ENCODE measurements at places on chromosomes 11 and 22.

- DNase-seq, result peak; percentile 12
These were observed 28.9 kb upstream of the SHISAL1 start for GRCh38 chr22:44341431-44342346.

- peak; percentile 76 for DNase-seq
These were observed at the start of gene CD151 for GRCh38 chr11:832529-833113. CD151 (plus strand) TSS chr11:832952; CDS start chr11:836070, 3,118 bp downstream.

DNA sequence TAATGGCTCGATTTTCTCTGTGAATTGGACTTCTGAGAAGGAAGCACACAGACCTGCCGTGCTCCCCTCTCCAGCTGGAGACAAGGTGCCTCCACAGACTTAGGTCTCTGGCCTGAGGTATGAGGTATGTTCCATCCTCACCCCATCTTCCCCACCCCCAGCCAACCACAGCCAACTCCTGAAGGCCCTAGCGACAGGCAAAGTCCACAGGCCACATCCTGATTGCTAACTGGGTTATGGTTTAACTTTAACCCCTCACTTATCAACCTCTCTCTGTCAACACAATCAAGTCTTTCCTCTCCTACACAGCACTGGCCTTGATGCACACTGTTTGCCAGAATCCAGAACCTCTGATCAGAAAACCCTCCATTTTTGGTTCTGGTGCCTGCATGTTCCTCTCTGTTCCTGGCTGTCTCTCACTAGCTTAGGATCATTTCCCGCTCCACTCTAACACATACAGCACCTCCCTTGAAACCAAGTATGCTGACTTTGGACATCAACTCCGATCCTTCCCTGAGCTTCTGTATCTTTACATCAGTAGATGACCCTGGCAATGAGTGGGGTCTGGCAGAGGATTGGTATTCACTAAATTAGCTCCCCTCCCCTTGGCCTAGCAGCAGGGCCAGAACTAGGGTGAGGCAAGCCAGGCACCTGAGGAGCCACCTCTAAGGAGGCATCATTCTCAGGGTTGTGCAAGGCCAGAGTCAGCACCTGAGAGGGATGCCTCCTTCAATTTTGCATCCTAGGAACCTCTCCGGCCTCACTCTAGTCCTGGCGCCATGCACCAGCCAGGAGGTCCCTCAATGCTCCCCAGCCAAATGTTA is 22.0 kb downstream of the JAML start:
- no peak for DNase-seq

GRCh38 chr22:44191036-44191454 is 10.3 kb downstream of the PARVG start:
- DNase-seq, result no peak

DNA sequence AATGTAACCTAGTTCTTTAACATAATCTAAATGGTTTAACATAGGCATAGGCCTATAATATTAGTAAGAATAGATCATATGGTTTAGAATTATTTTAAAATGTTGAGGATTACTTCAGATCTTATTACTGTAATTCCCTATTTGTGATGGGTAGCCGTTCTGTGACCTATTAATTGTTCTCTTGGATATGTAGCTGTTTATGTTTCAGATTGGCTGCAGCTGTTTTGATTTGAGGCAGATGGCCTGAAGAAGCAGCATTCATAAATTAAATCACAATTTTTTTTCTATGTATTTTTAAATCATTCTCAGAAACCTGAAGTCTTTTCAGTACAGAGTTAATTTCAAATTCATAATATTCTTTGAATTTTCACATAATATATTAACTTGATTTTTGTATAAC is 104.5 kb downstream of the PDE3B start:
- no peak for DNase-seq

GRCh38 chr11:15742626-15743519 is 613.5 kb downstream of the SOX6 start:
- no peak for DNase-seq

GRCh38 chr11:120066738-120067437 is 71.0 kb downstream of the TRIM29 start:
- DNase-seq, result peak; percentile 56

DNA sequence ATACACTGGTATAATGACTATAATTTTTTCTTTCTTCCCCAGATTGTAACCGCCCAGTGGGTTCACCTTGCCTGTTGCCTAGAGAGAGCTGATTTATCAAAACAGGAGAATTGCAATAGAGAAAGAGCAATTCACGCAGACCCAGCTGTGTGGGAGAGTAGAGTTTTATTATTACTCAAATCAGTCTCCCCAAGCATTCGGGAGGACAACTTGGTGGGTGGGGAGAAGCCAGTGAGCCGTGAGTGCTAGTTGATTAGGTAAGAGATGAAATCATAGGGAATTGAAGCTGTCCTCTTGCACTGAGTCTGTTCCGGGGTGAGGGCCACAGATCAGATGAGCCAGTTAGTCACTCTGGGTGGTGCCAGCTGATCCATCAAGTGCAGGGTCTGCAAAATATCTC is 73.2 kb downstream of the SLC35F2 start:
- DNase-seq, result no peak

DNA sequence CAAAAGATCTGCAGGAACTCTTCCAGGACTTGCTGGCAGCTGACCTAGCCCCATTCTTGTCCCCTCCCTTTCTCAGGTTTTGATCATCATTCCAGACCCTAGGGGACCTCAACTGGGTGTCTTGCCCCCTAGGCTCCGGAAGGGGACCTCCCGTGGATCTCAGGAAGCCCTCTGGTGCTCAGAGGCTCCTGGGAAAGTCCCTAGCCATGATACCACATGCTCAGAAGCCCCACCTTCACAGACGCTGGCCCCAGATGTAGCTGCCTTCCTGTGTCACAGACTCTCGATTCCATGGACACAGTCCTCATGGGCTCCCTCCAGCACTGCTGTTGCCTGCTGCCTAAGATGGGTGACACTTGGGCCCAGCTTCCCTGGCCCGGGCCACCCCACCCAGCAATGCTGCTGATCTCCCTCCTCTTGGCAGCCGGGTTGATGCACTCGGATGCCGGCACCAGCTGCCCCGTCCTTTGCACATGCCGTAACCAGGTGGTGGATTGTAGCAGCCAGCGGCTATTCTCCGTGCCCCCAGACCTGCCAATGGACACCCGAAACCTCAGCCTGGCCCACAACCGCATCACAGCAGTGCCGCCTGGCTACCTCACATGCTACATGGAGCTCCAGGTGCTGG is at the start of gene LRRC55:
TSS of gene LRRC55 (plus strand) at position 276 of the 628 bp plus-strand sequence. CDS start at position 346, 70 bp downstream.
- DNase-seq, result no peak

- no peak for DNase-seq
These were observed 20.7 kb upstream of the PHLDA2 start for GRCh38 chr11:2949920-2950319.

DNA sequence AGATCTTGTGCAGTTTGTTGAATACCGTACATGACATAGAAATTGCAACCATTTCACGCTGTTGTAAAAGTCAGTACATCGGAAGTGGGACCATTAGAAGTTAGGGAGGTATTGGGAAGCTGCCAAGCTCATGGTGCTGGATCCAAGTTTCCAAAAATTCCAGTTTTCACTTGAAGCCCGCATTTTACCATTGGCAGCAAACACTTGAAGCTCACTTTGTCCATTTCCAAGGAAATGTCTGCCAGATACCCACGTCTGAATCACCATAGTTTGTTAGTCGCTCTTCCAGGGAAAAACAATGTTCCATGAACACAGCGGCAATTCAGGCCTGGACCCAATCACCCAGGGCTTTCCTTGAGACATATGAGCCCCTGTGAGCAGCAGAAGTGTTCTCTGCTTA is 22.6 kb upstream of the PARVB start:
- no peak for DNase-seq

DNA sequence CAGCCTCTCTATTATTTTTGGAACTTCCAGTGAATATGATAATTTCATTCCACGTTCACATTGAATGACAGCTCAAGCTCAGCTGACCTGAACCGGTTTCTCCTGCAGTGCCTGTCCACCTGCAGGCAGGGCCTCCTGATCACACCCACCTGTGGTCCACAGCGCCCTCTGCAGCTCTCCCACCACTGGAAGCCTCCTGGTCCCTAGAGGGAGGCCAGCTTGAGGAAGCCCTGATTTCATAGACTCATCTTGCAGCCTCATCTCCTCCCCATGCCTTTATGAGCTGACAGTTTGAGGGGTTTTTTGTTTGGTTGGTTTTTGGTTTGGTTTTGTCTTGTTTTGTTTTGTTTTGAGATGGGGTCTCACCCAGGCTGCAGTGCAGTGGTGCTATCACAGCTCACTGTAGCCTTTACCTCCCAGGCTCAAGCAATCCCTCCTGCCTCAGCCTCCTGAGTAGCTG is 29.9 kb upstream of the MALAT1 start:
- DNase-seq, result peak; percentile 69

DNA sequence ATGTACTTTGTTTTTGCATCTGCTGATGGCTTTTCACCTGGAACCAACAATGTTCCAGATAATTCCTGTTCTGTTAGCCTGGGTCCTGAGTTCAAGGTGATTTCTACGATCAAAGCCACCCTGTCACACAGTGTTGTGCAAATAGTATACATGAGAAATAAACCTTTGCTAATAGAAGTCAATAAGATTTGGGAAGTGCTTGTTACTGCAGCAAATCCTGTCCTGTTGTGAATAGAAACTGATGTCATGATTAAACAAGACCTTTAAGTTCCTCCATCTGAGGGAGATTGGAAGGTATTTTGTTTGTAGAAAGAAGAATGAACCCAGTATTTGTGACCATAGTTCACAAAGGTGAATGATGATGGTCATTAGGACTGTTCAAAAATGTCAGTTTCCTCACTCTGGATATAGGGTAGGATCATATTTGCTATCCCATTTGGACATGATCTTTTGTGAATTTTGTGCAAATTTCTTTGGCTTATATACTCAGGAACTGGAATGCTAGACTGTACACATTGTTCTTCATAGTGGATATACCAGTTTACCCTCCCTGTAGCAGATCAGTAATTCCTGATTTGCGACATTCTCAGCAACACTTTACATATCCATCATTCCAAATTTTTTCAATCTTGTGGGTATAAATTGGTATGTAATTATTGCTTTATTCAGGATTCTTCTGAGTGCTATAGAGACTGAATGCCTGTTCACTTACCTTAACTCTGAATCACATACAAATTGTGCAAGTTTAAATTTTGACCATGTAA is 428.5 kb downstream of the METTL15 start:
- no peak for DNase-seq

Measured in NCI-H82 (cell line).